ENCODE measurements at places on chromosomes 12 and 14.
A peak's percentile ranks its signal among the peaks of the same experiment; 100 is the strongest.

DNA sequence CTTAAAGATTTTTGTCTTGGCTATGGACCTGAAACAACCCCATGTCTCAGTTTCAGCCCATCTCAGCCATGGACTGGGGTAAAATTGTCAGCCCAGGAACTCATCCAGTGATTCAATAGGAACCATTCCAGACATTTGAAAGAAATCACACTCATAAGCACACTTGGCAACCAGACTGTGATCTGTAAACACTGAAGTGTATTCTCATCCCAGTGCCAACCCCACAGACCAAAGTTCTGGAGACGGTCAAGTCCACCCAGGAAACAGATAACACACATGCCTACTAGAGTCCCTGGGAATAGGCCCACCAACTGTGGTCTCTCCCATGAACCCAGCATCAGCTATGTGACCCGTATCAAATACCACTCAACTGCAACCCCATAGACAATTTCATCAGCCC, 804.6 kb downstream of the TRHDE start:
- DNase-seq = no peak

GRCh38 chr12:87425942-87426554, 603.2 kb downstream of the C12orf50 start:
- no peak for DNase-seq

- DNase-seq = no peak
Measured at GRCh38 chr12:10158406-10158805, 13.5 kb downstream of the OLR1 start.

- DNase-seq = no peak
Measured at GRCh38 chr14:62718629-62719028, 326.6 kb downstream of the KCNH5 start.

- DNase-seq = no peak
Measured at GRCh38 chr12:132211816-132212215, 67.6 kb downstream of the NOC4L start.

GRCh38 chr12:88111074-88111652, 30.7 kb downstream of the CEP290 start:
- DNase-seq = no peak

DNA sequence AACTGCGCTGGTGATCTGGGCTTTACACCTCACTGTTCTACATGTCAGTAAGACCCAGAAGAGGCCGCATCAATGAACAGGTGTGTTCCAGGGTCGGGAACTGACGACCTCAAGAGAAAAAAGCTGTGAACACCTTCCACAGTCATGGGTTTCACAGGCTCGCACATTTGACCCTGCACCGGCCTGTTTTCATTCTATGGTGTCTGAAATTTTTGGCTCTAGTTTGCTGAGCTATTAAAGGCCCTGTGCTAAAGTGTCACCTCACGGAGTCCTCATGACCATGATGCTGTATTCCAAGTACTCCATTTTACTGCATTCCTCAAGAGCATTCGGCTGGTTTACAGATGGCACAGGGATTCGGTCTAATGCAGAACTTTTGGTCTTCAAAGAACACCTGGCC, 78.9 kb downstream of the KDM2B start:
- no peak for DNase-seq

DNA sequence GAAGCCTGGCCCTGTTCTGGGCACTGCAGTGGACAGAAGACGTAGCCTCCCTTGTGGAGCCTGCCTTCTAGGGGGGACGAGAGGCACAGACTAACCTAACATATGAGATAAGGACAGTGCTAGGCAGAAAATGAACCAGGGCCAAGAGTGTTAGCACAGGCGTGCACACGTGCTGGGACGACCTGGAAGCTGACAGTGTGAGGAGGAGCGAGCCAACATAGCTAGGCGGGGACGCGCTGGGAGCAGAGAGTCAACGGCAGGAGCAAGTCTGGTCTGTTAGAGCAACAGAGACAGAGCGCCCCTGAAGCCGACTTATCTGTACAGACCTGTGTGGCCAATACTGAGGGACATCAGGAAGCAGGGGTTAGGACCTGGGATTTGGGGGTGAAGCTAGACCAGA, 8.0 kb downstream of the PXMP2 start:
- no peak for DNase-seq

DNA sequence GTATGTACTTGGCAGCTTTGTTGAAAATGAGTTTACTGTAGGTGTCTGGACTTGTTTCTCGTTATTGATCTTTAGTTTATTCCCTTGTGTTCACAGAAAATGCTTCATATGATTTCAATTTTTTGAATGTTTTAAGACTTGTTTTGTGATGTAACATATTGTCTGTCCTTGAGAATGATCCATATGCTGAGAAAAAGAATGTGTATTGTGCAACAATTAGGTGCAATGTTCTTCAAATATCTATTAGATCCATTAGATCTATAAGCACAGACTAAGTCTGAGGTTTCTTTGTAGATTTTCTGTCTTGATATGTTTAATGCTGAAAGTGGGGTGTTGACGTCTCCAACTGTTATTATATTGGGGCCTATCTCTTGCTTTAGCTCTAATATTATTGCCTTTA, 879.6 kb upstream of the LRFN5 start:
- no peak for DNase-seq

- DNase-seq = no peak
Measured at GRCh38 chr14:21264025-21264801, 5.0 kb downstream of the HNRNPC start.

GRCh38 chr14:100709289-100710284, 17.1 kb upstream of the DLK1 start:
- no peak for DNase-seq

DNA sequence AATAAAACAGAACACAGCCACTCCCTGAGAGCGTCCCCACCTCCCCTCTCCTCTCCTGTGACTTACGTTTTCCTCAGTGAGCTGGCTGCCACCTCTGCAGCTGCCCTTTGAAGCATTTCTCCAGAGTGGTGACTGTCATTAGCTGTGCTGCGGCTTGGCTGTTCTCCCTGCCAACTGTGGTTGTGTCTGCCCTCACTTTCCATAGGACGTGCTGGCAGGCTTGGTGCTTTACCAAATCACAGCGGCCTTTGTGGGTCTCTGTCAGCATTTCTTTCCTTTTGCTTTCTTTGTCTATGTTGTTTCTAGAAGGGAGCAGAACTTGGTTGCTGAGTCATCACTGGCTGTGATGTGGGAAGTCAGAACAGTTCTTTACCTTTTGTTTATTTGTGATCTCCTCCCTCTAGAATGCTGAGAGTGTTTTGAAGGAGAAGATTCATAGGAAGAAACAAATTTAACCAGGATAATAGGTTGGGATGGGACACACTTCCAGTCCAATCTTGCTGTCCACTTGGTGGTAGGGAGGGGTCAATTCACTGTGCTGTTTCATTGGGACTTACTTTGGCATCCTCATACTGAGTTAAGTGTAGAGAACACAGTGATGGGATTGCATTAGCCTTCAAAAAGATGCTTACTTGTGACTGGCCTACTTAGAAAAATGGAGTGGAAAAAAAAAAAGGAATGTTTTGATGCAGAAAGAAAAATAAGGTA, 88.2 kb downstream of the TMX1 start:
- no peak for DNase-seq

- DNase-seq = no peak
Measured at GRCh38 chr12:44571006-44571550, 305.0 kb downstream of the NELL2 start.

- no peak for DNase-seq
Measured at GRCh38 chr12:129862561-129863175, 41.2 kb downstream of the TMEM132D start.

DNA sequence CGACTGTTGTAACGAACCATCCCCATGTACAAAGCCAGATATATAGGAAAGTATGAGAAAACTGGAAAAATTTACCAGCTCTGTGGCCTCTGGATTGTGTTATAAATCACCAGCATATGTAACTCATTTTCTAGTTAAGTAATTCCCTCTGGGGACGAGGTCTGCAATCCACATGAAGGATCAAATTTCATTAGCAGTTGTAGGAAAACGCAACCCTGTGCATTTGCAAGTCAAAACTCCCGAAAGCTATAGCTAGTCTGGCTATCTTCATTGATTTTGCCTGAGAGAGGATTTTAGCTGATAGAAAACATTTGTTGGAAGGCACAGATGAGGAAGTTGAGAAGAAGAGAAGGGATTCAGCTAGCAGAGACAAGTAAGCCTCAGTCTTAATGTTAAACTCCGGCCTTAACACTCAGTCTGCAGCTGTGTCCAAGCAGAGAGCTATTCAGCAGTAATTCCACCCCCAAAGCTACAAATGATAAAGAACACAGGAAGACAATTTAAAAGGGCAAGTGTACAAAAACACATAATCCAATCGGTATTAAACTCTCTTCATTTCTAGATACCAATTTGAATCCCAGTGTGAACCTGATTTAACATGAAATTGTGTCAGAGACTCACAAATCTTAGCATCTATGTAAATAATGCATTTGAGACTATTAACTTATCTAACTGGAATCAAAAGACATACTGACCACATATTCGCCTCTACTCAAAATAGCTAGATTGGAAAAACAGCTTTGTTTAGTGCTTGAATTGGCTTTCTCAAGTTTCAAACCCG, 54.2 kb upstream of the CERS5 start:
- DNase-seq = no peak

- no peak for DNase-seq
Measured at GRCh38 chr12:9667403-9668160, 1.9 kb upstream of the CLEC2D start.

- no peak for DNase-seq
Measured at GRCh38 chr12:19171731-19172130, 42.2 kb downstream of the PLEKHA5 start.

- no peak for DNase-seq
Measured at GRCh38 chr12:40692765-40693206, 547 bp downstream of the CNTN1 start.

GRCh38 chr14:31209605-31210004, 2.0 kb upstream of the HECTD1 start:
- DNase-seq = no peak

DNA sequence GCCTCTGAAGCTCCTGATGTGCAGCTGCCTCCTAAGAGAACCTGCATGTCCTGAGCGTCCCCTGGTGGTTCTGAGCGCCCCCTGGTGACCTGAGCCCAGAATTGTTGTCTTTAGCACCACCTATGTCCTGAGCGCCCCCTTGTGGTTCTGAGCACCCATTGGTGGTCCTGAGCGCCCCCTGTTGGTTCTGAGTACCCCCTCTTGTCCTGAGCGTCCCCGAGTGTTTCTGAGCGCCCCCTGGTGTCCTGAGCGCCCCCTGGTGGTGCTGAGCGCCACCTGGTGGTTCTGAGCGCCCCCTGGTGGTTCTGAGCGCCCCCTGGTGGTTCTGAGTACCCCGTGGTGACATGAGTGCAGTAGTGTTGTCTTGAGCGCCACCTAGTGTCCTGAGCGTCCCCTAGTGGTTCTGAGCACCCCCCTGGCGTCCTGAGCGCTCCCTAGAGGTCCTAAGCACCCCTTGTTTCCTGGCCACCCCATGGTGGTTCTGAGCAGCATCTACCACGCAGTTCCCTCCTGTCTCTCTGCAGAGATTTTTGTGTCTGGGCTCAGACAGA, 782.5 kb downstream of the TMEM121 start:
- peak; percentile 20 for DNase-seq

DNA sequence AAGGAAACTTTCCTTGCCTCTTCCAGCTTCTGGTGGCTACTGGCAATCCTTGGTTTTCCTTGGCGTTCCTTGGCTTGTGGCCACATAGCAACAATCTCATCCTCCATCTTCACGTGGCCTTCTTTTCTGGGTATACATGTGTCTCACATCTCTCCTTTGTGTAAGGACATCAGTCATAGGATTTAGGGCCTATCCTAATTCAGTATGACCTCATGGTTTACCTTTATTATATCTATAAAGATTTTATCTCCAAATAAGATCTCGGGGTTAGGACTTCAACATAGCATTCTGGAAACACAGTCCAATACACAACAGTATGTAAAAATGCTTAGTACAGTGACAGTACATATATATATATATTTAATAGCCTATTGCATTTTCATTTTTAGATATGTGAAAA, 58.4 kb upstream of the LRIG3 start:
- DNase-seq = no peak
